Stimulated activated CD4-positive, alpha-beta T cell treated with anti-CD3 and anti-CD28 coated beads, Interleukin-1b, Interleukin-23, amount 100 ng/mL, for 48 hours (primary cell): ENCODE measurements at places on chromosomes 3 and 15.

DNA sequence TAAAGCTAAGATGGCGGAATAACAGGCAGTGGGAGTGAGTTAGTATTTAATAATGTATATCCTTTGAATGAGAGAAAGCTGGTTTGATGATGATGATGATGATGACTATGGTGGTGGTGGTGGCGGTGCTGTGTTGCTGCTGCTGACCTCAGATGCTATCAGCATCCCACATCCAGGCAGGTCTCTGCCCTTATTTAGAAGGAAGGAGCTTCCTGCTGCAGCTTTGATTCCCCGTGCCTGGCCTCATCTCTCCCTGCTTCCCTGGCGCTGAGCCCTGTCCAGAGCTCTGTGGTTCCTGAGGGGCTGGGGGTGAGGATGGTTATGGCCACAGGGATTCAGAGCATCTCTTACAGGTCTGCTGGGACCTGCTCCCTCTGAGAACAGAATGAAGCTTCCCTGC, 73.1 kb downstream of the RAB11A start:
- DNase-seq = no peak

DNA sequence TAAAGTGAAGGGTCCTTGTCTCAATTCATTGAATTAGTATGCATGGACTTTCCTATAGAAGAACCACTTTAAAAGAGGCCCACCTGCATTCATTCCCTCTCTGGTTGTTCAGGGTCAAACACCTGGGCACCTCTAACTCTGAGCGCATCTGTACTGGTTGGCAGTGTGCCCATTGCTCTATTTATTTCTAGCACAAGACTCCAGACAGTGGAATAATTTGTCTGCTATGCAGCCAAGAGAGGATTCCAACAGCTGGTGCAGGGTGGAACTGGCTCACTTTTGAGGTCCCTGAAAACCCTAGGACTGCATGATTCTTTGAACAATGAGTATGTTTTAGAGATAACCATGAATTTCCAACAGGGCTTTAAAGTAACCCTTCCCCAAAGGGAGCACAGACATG, 57.9 kb downstream of the CCDC33 start:
- DNase-seq = no peak

DNA sequence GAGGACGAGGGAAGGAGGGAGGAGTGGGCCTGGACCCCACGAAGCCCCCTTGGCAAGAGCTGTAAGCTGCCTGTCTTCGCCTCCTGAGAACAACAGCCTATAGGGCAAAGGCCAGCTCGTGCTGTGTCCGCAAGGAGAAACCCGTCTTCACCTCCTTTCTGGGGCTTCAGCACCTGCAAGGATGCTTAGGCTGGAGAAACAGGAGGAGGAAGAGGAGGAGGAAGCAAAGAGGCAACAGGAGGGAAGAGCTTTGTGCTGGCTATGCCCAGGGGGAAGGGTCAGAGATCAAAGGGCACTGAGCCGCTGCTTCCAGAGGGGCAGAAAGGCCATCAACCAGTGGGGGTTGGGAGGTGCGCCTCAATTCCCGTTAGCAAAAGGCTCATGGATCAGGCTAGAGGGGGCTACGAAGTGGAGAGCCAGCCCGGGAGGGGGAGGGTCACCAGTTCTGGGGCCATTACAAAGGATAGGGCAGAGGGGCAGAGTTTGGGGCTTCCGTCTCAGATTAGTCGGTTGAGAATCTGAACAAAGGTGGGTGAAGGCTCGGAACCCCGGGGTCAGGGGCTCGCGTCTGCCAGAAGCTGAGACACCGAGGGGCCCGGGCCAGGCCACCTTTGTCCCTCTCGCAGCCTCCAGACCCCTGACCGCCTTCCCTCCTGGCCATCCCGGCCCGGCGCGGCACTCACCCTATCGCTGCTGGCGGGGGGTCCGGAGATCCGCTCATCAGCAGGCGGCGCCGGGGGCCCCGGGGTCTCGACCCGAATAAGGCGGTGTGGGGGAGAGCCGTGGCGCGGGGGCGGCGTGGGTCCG, 792 bp downstream of the SHF start:
- no peak for DNase-seq

GRCh38 chr3:46576-46975, 150.0 kb upstream of the CHL1 start:
- DNase-seq = no peak

GRCh38 chr3:59153648-59154047, 103.8 kb upstream of the CFAP20DC start:
- DNase-seq = no peak

- no peak for DNase-seq
These were observed 692 bp downstream of the ZWILCH start for GRCh38 chr15:66505818-66506217.

DNA sequence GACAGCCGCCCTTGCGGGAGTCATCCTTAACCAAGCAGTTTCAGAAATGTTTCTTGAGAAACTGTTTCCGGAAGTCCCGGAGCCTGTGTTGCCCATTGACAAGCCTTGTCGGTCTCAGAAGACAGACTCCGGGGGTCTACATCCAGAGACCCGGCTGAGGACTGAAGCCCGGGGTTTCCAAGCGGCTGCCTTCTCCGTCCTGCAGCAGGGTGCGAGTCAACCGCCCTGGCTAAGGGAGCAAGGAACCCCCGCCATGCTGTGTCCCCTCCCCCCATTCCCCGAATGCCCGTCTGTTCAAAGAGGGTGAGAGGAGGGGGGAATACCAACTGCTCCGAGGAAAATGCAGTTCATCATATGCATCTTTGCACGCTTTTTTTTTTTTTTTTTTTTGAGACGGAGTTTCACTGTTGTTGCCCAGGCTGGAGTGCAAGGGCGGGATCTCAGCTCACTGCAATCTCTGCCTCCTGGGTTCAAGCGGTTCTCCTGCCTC, 61.6 kb downstream of the ATP1B3 start:
- no peak for DNase-seq

DNA sequence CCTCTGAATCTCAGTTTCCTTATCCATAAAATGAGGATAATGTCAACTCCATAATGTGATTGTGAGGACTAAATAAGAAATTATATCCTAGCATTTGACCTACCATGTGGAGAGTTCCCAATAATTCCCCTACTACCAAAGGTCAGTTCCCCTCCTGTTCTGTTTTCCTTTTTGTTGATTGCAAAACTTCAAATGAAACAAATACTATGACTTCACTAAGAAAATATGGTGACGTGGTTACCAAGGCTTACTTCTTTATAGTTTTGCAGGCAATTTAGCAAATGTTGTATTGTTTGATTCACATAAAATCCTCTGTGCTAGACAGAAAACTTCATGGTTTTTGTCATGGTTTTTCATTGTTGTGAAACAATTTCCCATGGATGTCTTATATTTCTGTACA, 153.8 kb upstream of the RORA start:
- no peak for DNase-seq

DNA sequence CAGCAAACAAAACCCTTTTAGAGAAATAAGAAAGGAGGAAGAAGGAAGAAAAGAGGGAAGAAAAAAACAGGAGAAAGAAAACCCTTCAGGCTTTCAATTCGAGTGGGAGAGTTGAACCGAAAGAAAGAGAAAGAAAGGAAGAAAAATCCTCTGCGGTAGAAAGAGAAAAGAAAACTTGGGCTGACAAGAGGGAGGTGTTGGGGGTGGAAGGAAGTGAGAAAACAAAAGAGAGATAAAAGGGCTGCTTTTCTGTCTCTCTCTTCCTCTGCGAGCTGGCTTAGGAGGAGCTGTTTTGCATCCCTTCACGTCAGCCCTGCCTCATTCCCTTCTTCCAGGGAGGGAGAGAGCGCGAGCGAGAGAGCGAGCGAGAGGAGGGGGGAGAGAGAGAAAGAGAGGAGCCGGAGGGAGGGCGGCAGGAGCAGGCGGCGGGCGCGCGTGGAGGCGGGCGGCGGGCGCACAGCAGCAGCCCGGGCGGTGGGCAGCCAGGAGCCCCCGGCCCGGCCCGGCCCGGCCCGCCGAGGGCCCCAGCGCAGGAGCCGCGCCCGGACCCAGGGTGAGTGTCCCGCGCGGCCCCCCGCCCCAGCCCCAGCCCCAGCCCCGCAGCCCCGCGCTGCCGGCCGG, at the start of gene ZNF710:
Gene ZNF710, plus strand, starts transcription at position 263 of the 621 bp plus-strand sequence. CDS start 65,814 bp downstream, outside the sequence.
- peak; percentile 27 for DNase-seq

- no peak for DNase-seq
These were observed 268.2 kb downstream of the CTNNB1 start for GRCh38 chr3:41467481-41467880.

DNA sequence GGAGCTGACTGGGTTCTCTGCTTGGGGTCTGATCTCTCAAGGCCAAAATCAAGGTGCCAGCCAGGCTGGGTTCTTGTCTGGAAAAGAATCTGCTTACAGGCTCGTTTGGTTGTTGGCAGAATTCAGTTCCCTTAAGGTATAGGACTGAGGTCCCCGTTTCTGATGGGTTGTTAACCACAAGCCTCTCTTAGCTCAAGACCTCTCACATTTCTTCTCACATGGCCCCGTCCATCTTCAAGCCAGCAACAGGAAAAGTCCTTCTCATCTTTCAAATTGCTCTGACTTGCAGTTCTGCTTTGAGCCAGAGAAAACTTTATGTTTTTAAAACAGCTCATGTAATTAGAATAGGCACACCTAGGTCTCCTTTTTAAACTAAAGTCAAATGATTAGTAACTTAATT, 20.4 kb downstream of the UACA start:
- DNase-seq = no peak

- DNase-seq = no peak
These were observed 143.4 kb upstream of the KBTBD8 start for GRCh38 chr3:66854601-66855151.

- DNase-seq = no peak
These were observed 309.6 kb upstream of the TLE3 start for GRCh38 chr15:70407336-70407670.

DNA sequence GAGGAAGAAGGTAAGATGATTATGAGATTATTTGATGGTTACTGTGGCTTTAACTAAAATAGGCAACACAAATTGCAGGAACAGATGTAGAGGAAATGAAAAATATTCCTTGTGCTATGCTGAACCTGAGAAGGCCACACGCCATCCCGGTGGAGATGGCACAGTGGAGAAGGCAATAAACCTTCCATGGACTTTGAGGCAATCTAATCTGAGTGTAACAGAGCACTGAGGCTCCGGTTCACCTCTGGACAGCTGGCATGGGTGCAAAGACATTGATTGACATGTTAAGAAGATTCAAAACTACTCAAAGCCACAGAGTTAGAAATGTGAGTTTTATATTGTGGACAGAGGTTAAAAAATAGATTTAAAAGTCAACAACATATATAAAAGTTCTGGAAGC, 535.7 kb downstream of the AGBL1 start:
- no peak for DNase-seq

GRCh38 chr3:194111336-194111735, 24.6 kb upstream of the HES1 start:
- no peak for DNase-seq

DNA sequence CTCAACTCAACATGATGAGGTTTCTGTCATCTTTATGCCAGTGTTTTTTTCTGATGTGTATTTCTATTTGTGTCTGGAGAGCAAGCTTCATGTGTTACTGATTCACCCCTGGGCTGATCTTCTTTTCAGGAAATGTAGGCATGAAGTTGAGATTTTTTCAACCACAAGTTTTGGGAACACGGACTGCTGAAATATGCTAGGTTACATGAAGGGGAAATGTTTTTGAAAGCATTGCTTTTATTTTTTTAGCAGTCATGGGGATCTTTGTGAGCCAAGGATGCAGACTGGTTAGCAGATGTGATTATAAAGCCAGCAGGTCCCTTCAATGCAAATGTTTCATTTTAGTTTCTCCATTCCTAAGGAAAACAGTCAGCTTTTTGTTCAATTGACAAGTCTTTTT, 219.3 kb upstream of the COL8A1 start:
- no peak for DNase-seq
